ENCODE measurements at places on chromosomes 12 and 14.

- peak; percentile 42 for DNase-seq
Observed at GRCh38 chr12:27821259-27821973, 41.4 kb upstream of the MANSC4 start.

DNA sequence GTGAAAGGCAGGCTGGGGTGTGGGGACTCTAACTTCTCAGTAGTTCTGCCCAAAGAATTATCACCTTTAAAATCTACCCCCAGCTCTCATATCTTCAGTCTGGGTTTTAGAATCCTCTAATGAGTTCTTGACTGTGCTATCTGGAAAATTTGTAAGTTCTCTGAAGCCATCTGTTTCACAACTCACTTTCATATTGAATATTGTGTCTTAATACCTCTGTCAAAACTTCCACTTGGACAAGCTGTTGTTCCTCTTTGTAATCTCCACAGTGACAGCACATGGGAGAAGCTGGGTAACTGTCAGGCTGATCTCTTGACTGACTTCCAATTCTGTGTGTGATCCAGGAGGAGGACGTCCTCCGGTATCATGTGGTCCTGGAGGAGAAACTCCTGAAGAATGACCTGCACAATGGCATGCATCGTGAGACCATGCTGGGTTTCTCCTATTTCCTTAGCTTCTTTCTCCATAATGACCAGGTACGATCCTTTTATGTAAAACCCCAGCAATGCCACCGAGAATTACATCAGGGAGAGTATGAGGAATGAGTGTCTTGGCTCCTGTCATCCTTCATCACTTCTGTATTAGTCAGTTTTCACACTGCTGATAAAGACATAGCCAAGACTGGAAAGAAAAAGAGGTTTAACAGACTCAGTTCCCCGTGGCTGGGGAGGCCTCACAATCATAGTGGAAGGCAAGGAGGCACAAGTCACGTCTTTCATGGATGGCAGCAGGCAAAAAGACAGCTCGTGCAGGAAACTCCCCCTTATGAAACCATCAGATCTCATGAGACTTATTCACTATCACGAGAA is 111.9 kb downstream of the STAB2 start:
- DNase-seq: no peak

DNA sequence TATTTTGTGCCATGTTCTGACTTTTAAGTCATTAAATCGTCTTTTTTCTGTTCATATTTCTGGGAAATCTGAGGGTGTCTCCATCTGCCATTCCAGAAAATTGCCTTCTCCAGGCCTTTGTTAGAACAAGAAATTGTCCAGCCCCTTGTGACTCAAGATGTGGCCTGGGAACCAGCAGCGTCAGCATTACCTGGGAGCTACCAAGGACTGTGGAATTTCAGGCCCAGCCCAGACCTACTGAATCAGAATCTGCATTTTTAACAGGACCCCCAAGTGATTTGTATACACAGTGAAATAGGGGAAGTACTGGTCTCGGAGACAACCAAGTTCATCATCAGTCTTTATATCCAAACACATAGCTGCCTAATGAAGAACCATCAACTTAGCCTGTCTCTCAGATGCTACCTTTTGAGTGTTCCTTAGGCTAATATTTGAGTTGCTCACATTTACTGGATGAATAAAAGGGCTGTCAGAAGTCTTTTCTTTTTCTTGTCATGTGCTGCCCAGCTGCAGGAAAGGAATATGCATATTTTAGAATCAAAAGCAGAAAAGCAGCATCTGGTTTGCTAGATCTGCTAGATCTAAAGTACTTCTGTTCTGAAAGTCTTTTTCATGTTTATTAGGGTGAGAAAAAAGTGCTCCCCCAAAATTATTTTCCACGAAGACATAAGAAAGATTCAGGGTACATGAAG is 21.2 kb downstream of the GPHB5 start:
- DNase-seq: no peak

DNA sequence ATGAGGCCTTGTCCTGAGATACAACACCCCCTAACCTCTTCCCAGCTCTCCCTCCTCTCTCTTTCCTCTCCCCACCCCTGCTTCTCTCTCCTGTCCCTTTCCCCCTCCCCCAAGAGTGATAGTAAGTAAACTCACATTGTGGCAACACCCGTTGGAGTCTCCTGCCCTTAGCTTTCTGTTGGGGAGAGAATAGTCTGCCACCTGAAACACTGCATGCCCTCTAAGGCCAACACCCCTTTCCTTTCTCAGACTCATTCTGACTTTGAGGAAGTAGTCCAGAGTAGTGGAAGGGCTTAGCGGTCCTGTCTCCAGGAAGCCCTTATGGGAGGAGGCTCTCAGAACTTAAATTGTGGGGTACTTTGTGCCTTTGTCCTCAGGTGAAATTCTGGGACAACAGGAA is 95.2 kb downstream of the PRKCH start:
- no peak for DNase-seq

DNA sequence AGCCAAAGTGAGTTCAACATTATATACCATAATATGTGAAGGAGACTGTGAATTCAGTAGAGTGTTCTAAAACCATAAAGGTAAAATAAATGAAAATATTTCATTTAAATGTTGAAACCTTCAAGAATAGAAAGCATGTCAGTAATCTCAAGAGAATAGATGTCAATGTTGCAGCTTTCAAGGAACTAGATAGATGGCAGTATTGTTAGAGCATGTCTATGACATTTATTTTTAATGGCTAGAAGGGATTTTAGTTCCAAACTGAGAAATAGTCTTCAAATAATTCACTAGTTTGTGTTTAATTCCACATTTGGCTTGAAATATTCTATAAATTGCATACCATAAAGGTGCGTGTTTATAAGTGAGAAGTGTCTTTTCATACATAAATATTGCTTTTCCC is 326.5 kb downstream of the FLRT2 start:
- no peak for DNase-seq

- DNase-seq: no peak
Observed at GRCh38 chr12:51437431-51437830, 12.8 kb downstream of the SLC4A8 start.

DNA sequence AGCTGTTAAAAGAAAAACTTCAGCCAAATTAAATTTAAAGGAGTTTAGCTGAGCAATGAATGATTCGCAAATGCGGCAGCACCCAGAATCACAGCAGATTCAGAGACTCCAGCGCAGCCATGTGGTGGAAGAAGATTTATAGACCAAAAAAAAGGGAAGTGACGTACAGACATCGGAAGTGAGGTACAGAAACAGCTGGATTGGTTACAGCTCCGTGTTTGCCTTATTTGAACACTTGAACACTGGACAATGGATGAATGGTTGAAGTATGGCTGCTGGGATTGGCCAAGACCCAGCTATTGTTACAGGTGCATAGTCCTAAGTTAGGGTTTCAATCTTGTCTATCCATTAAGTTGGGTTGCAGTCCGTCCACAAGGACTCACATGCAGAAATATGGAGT is 42.6 kb downstream of the GALNT8 start:
- DNase-seq: no peak

DNA sequence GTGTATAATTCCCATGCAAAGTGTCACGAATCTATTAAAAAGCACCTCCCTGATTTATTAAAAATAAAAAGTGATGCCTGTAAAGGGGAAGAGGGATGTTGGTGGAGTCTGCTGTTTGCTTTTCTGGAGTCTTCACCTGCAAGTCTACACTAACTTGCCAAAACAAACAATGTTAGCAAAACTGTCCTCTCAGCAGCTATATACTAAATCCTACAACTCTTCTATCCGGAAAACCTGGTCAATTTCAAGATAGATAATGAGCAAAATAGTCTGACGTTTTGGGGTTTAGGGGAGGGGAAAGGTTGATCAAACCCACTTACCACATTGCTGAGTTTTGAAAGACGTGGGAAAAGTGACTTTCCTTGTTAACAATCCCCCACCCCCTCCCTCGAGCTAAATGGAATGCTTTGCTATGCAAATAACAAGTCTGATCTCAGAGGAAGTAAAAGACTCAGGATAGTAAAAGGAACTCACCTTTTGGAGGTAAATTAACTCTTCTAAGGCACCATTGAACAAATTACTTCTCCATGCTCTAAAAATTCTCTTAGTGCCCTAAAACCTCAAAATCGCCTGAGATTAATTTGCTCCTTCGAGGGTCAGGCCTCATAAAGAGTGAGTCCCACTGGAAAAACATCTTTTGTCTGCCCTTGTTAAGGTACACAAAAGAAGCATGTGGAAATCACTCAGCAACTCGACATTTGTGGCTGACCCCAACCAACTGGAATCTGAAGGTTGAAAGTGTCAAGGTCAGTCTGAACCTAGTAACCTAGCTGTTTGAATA is 13.5 kb downstream of the BMP4 start:
- DNase-seq: no peak

- no peak for DNase-seq
Observed at GRCh38 chr14:59067127-59067894, 121.2 kb upstream of the DAAM1 start.

GRCh38 chr12:89690925-89691324 is 17.7 kb downstream of the ATP2B1 start:
- no peak for DNase-seq

DNA sequence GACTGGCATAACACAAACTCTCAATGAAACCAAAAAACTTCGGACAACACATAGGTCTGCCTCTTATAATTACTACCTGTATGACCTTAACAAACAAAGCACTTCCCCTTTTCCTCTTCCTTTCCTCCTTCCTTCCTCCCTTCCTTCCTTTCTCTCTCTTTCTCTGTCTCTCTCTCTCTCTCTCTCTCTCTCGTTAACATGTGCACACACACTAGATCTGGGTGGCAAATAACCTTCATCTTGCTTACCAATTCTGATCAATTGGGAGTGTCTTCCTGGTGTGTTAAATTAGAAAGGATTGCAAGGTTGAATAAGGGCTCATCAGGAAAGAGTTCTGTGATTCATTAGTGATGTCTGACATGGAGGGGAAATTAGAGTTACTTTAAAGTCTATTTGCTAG is 307.8 kb upstream of the PRKD1 start:
- no peak for DNase-seq

DNA sequence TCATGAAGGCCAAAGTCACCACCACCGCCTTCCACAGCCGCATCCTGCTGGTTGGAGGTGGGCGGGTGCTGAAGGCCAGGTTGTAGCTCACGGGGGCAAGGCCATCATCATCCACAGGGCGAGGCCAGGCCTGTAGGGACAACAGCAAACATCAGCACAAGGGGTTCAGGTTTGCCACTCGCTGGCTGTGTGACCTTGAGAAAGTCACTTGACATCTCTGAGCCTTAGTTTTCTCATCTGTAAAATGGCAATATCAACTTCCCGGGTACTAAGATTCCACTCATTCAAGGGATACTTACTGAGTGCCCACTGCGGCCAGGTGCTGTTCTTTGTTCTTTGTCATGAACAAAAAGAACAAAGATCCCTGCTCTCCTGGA is 6.1 kb downstream of the ABCB9 start:
- DNase-seq: no peak

- DNase-seq: no peak
Observed at GRCh38 chr14:100573002-100573756, 14.0 kb downstream of the BEGAIN start.

- no peak for DNase-seq
Observed at GRCh38 chr12:39343665-39344064, 99.3 kb downstream of the KIF21A start.

DNA sequence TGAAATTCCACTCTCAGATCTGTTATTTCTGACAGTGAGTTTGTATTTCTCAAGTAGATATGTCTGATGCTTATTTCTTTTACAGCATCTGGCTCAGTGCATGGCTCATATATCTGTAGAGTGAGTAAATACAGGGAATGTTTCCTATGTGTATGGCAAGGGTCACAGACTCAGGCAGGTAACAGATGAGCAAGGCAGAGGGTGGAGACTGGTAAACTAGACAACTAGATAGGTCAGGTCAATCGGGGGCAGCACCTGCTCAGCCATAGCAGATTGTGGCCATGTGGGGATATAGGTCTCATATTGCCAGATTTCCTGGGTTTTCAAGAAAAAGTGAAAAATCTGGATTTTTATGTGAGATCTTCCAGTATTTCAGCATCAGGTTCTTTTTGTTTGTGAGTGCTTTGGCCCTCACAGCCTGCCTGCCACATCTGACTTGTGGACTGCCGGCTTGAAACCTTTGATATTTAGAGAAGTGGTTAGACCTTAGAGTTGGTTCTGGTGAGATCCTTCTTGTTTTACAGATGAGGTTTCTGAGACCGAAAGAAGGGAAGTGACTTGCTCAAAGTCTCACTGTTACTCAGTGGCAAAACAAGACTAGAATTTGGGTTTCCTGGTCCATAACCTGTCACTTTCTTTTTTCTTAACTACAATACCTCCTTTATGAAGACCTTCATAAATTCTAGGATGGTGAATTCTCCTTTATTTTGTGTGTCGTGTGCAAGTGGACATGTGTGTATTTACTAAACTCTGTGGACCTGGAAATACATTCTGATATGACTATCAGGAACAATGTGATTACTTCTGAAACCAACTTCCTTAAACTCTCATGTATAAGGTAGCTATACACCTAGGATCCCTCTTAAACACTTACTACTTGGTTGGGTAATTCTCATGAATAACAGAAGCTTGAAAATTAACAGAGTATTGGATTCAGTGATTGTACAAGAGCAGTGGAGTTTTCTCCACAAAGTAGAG is 34.4 kb downstream of the PROX2 start:
- DNase-seq: peak; percentile 11

DNA sequence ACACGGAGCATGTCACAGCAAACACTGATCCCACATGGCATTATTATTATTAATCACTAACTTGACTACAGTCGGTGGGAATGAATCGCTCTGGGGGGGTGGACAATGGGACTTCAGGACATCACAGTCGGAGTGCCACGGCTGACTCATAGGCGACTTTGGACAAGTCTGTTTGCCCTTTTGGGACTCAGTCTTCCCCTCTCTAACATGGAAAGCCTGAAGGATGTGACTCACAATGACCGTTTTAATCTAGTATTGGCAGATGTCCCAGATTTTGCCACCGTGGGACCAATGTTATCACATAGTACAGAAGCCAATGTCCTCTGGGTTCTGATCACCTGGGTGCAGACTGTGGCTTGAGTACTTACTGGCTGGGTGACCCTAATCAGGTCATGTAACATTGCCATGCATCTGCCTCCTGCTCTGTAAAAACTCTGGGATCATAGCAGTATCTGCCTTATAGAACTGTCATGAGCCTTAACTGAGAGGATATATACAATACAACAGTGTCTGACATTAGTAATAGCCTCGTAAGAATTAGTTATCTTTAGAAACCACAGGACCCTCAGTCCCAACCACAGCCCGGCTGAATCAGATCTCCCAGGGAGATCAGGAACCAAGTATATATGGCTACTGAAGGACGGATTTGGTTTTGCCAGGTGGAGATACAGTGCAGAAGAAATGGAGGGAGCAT is 362.6 kb downstream of the BCL11B start:
- no peak for DNase-seq

DNA sequence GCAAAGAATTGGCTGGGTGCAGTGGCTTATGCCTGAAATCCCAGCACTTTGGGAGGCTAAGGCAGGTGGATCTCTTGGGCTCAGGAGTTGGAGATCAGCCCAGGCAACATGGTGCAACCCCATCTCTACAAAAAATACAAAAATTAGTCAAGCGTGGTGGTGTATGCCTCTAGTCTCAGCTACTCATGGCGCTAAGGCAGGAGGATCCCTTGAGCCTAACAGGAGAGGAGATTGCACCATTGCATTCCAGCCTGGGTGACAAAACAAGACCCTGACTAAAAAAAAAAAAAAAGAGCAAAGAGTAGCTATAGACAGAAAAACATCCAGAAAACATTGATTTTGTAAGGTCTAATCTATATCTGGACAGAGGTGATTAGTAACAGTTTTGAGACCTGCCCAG is 25.0 kb downstream of the KIF21A start:
- no peak for DNase-seq

- no peak for DNase-seq
Observed at GRCh38 chr12:57965766-57966165, 24.4 kb downstream of the ATP23 start.
